Natural killer cell (primary cell): ENCODE measurements at places on chromosomes 7 and 10.

- no peak overlapping the region for H3K27ac ChIP-seq
- DNase-seq, result no peak
- H3K36me3 ChIP-seq, result no peaks in the 10 kb centered on the region
- H3K4me3 ChIP-seq, result no peak overlapping the region
- no peaks in the 10 kb centered on the region for H3K4me1 ChIP-seq
Measured at GRCh38 chr10:100810091-100810834, 64.9 kb downstream of the PAX2 start.

- no peak for DNase-seq
- H3K4me3 ChIP-seq, result no peak overlapping the region
- no peaks in the 10 kb centered on the region for H3K36me3 ChIP-seq
- no peaks in the 10 kb centered on the region for H3K4me1 ChIP-seq
- H3K27me3 ChIP-seq, result no peaks in the 10 kb centered on the region
Measured at GRCh38 chr10:122702275-122702674, 2.6 kb upstream of the C10orf120 start.

- no peaks in the 10 kb centered on the region for H3K27me3 ChIP-seq
- DNase-seq, result no peak
- no peak overlapping the region for H3K4me3 ChIP-seq
- no peaks in the 10 kb centered on the region for H3K36me3 ChIP-seq
Measured at GRCh38 chr7:97671571-97671970, 60.3 kb upstream of the TAC1 start.

DNA sequence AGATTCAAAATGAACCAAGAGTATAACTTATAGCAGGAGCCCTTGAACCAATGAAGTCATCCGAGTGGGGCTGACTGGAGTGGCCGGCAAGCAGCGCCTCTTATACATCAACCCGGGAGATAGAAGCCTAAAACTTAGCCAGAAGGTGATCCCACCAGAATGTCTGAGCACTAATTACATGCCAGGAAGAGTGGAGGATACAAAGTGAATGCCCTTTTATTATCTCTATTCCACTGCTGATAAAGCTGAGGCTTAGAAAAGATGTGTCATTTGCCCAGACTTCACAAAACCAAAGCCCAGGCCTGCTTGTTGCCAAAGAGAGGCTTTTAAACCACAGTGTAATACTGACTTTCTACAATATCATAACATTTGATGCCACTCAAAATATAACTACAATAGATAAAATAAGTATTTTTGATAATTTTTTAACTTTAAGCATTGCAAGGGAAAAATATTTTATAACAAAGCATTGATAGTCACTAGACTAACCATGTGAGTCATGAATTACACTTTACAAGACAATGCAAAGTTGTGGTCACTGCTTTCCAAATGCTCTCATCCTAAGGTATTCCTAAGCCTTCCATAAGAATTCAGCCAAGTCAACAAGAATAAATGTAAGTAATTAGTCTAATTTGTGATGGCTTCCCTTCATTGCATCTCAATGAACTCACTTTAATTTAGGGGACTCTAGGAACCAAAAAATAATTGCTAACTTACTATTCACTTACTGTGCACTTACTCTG lies 58.6 kb upstream of the ARID5B start:
- H3K27ac ChIP-seq, result no peak overlapping the region
- no peak for DNase-seq
- H3K4me1 ChIP-seq, result no peaks in the 10 kb centered on the region

GRCh38 chr7:47803025-47803424 lies 145.2 kb downstream of the PKD1L1 start:
- H3K4me3 ChIP-seq, result no peak overlapping the region
- no peaks in the 10 kb centered on the region for H3K36me3 ChIP-seq
- peaks cover 7% of the 10 kb centered on the region for H3K4me1 ChIP-seq
- no peak overlapping the region for H3K27ac ChIP-seq
- no peak for DNase-seq
- no peaks in the 10 kb centered on the region for H3K27me3 ChIP-seq

- H3K4me3 ChIP-seq, result peak overlapping the region; percentile 39
- H3K27ac ChIP-seq, result no peak overlapping the region
- no peaks in the 10 kb centered on the region for H3K36me3 ChIP-seq
Measured at GRCh38 chr7:48035967-48036478, 680 bp downstream of the C7orf57 start.

GRCh38 chr10:2476218-2476811 lies 591.0 kb upstream of the PFKP start:
- no peaks in the 10 kb centered on the region for H3K27me3 ChIP-seq
- DNase-seq, result no peak
- no peaks in the 10 kb centered on the region for H3K36me3 ChIP-seq
- H3K4me1 ChIP-seq, result no peaks in the 10 kb centered on the region
- no peak overlapping the region for H3K27ac ChIP-seq

DNA sequence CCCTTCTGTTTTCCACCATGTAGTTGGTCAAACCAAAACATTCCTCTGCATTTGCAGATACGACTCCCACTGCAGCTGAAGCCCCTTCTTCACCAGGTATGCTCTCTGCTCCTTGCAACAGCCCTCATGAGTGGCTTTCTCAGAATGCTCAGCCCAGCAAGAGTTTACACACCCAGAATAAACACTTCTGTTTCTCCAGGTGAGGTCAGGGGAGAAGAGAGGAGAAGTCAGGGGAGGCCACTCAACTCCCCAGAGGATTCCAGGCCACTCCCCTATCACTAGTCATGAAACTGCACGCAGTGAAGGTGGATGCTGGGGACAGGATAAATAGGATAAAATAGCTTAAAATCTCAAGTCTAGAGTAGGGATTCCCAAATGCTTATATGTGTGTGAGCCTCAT lies 31.2 kb downstream of the CUZD1 start:
- H3K27me3 ChIP-seq, result peaks cover 2% of the 10 kb centered on the region
- no peak overlapping the region for H3K27ac ChIP-seq

GRCh38 chr7:66505009-66505408 lies 123.7 kb upstream of the KCTD7 start:
- H3K4me1 ChIP-seq, result peaks cover 13% of the 10 kb centered on the region
- no peak for DNase-seq
- H3K36me3 ChIP-seq, result no peaks in the 10 kb centered on the region
- no peak overlapping the region for H3K4me3 ChIP-seq
- H3K27me3 ChIP-seq, result peaks cover 8% of the 10 kb centered on the region

DNA sequence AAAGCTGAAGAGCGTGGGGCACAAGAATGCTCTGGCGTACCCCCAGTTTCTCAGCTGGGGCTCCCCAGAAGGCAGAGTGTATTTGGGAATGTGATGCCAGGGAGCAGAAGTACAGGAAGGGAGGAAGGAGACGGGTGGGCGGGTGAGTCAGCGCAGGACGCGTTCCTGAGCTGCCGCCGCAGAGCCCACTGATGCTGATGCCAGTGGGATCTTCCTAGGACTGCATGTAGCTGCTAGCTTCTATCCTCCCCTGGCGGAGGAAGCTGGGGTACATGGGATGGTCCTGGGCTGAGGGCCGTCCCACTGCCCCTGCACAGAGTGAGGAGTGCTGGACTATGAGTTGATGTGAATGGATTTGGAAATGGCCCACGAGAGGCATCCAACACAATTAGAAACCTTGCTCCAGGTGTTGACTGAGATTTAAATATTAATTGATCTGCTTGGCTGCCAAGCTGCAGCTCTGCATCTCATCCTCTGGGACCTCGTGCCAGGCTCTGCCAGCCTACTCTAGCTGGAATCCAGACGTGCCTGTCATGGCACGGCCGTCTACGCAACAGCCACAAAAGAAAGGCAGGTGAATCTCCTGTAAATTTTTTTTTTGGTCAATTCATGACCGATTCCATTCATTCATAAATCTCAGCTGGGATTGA lies 66.2 kb upstream of the RHEB start:
- no peaks in the 10 kb centered on the region for H3K27me3 ChIP-seq
- H3K4me3 ChIP-seq, result no peak overlapping the region
- no peak for DNase-seq
- peaks cover 4% of the 10 kb centered on the region for H3K36me3 ChIP-seq
- no peak overlapping the region for H3K27ac ChIP-seq

DNA sequence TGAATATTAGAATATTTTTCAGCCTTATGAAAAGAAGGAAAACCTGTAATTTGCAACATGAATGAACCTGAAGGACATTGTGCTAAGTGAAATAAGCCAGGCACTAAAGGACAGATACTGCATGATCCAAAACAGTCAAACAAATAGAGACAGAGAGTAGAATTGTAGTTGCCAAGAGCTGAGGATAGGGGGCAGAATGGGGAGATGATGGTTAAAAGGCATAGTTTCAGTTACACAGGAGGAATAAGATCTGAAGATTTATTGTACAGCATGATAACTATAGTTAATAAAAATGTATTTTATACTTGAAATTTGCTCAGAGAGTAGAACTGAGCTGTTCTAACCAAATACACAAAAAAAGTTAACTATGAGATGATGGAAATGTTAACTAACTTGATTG lies 149.0 kb upstream of the TMEM106B start:
- no peak overlapping the region for H3K4me3 ChIP-seq
- peak; percentile 23 for DNase-seq
- H3K27me3 ChIP-seq, result no peaks in the 10 kb centered on the region
- H3K27ac ChIP-seq, result no peak overlapping the region

GRCh38 chr10:115606741-115607140 lies 513.6 kb downstream of the ATRNL1 start:
- no peaks in the 10 kb centered on the region for H3K4me1 ChIP-seq
- H3K4me3 ChIP-seq, result no peak overlapping the region
- DNase-seq, result no peak
- H3K27me3 ChIP-seq, result no peaks in the 10 kb centered on the region
- H3K36me3 ChIP-seq, result no peaks in the 10 kb centered on the region

DNA sequence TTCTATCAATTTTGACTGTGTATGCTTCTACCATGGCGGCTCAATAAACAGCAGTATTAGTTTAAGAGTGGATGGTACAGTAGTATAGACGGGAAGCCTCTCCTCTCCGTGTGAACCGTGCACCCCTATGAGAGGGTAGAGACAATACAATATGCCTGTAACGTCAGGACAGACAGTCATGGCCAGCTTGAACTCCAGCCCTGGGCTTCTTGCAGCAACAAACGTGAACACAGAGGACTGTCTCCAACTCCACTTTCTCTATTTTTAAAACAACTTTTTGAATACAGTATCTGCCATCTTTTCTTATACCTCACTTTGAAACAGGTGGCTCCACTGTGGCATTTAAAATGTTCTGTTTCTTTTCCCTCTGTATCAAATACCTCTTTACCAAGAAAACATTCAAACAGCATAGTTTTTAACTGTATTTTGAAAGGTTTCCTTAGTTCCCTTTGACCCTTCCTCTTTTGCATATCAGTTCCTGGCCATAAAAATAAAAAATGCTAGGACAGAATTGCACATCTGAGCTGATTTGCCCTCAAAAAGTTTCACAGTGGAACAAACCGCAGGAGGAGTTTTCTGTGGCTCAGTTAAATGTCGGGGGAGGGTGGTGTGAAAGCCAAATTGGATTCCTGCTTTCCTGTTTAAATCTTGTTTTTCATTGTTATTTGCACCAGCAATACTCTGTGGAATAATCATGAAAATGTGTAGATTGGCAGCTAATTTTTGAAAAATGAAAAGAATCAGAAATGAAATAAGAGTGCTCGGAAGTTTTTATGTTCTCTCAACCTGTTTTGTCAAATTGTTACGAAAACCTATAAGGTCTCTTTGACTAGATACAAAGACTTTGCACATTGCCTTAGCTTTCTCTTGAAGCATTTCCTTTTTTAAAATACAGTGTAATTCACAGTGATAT lies 8.0 kb downstream of the IKZF1 start:
- H3K36me3 ChIP-seq, result peaks cover 10% of the 10 kb centered on the region
- H3K27ac ChIP-seq, result peak overlapping the region; percentile 93
- no peaks in the 10 kb centered on the region for H3K27me3 ChIP-seq

GRCh38 chr10:82661701-82662100 lies 786.7 kb downstream of the NRG3 start:
- H3K27me3 ChIP-seq, result no peaks in the 10 kb centered on the region
- H3K27ac ChIP-seq, result no peak overlapping the region
- no peaks in the 10 kb centered on the region for H3K36me3 ChIP-seq
- no peak overlapping the region for H3K4me3 ChIP-seq
- no peak for DNase-seq
- H3K4me1 ChIP-seq, result no peaks in the 10 kb centered on the region

GRCh38 chr10:19713800-19714525 lies 102.3 kb upstream of the PLXDC2 start:
- DNase-seq, result no peak
- no peaks in the 10 kb centered on the region for H3K27me3 ChIP-seq
- H3K4me3 ChIP-seq, result no peak overlapping the region
- no peaks in the 10 kb centered on the region for H3K4me1 ChIP-seq
- H3K27ac ChIP-seq, result no peak overlapping the region

DNA sequence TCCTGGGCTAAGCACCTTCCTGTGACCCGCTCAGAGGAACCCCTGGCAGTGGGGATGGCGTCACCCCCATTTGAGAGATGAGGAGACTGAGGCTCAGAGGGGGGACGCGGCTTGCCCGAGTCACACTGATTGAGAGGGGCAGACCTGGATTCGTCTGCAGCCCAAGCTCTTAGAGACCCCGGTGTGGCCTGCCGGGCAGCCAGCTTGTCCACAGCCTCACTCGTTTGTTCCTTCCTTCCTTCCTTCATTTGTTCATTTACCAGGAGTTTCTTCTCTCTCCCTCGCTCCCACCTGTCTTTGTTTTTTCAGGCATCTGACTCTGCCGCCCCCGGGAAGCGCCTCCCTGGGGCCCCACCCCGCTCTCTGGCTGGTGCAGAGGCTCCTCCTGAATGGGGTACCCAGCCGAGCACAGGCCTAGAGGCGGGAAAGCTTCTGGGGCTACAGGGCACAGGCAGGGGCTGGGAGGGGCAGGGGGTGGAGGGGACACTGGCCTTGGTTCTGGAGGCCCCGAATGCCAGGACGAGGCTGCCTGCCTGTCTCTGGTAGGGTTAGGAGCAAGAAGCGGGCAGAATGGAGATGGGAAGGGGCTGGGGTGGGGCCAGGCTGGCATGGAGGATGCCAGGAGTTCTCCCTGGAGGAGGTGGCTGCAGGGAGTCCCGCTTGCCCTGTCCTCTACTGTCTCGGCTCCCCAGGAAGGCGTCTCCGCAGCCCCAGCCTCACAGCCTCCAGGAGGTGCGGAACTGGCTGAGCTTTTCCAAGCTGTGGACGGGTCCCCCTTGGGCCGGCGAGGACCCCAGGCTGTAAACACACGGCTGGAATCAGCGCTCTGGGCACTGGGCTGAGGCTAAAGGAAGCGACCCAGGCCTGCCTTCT lies 91.6 kb downstream of the UNCX start:
- H3K36me3 ChIP-seq, result no peaks in the 10 kb centered on the region
- no peaks in the 10 kb centered on the region for H3K27me3 ChIP-seq
- no peak overlapping the region for H3K4me3 ChIP-seq
- no peak overlapping the region for H3K27ac ChIP-seq

DNA sequence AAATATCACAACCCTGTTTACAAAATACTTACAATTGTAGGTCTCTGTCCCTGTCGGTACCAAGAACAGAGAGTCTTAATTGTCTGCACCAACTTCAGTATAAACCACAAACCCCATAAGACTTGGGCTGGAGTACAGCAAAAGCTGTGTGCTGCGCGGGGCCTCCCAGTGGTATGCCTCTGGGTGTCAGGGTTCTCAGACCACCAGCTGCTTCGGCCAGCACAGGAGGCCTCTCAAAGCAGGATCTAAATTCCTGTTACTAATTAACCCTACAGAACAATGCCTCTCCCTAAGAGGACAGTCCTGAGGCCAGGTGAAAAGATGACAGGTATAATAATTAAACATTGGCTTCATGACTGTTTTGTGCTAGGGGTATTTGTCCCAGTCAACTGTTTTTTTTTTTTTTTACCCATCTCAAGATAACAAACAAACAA lies 957 bp upstream of the SVIL start:
- DNase-seq, result peak; percentile 54
- peaks cover 28% of the 10 kb centered on the region for H3K4me1 ChIP-seq
- H3K4me3 ChIP-seq, result no peak overlapping the region
